T-cell (primary cell): ENCODE measurements at places on chromosomes 7 and 10.

DNA sequence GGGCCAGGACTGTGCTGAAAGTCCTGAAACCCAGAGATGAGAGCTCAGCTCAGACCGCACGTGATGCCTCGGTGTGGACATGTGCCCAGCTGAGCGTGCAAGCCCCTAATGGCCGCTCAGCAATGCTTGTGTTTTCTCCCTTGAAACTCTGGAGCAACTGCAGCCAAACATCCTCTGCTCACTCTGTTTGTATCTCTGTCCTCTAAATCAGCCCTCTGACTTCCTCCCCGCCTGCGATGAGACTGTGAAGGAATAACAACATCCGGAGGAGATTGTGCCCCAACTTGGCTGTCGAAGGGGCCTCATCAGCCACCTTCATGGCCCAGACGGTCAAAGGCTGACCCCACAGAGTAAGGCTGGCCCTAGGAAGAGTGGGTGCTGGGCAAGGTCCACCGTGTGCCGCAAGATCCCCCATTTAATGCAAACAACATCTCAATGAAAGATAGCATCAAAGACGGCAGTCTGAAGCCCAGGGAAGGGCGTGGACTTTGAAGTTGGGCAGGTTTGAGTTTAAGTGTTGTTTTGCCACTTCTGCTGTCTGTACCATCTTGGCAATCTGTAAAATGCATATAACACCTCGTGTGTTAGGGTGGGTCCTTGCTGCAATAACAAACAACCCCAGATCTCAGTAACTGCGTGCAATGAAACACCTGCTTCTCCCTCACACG, 39.9 kb downstream of the CALML3 start:
- DNase-seq: peak; percentile 56

DNA sequence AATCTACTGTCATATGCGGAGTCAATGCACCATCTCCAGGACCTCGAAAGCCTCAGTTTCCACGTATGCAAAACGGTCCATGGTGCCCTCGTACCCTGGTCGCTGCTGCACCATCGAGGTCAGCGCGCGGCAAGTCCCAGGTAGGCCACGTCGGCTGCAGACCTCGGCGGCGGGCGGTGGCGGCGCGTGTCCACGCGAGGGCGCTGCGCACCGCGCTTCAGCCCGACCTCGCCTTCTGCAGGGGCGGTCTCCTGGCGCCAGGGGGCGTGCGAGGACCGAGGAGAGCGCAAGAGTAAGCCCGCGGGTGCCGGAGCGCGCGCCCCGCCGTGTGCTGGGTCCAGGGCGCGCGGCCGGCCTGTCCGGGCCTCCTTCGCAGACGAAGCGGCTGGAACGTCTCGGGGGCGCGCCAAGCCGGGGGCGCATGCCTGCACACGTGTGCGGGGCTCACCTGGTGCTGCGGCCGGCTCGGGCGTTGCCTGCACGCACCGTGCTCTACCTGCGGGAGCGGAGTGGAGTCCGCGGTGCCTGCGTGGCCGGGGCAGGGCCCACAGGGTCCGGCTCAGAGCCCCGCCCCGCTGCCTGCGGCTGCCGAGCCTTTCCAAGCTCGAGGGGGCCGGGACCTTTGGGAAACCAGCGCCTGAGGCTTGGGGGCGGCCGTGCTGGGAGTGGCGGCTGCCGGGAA, 54.0 kb downstream of the GLRX3 start:
- peak; percentile 89 for DNase-seq

DNA sequence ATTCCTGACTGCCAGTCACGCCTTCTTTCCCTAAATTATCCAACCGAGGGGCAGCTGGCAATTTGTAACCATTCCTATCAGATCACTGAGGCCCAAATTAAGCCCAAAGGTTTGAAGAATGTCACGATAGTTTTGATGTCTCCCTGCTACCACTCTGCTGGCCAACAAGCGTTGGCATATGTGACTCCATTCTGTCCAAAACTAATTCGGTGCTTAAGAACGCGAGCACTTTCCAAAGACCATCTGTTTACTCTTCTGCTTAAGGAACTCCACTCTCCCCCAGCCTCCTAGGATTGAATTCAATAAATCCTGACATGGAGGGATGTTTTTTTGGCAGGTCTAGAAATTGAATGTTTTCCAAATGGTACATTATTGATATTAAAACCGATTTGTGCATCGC, 131.5 kb upstream of the CTBP2 start:
- DNase-seq: no peak

DNA sequence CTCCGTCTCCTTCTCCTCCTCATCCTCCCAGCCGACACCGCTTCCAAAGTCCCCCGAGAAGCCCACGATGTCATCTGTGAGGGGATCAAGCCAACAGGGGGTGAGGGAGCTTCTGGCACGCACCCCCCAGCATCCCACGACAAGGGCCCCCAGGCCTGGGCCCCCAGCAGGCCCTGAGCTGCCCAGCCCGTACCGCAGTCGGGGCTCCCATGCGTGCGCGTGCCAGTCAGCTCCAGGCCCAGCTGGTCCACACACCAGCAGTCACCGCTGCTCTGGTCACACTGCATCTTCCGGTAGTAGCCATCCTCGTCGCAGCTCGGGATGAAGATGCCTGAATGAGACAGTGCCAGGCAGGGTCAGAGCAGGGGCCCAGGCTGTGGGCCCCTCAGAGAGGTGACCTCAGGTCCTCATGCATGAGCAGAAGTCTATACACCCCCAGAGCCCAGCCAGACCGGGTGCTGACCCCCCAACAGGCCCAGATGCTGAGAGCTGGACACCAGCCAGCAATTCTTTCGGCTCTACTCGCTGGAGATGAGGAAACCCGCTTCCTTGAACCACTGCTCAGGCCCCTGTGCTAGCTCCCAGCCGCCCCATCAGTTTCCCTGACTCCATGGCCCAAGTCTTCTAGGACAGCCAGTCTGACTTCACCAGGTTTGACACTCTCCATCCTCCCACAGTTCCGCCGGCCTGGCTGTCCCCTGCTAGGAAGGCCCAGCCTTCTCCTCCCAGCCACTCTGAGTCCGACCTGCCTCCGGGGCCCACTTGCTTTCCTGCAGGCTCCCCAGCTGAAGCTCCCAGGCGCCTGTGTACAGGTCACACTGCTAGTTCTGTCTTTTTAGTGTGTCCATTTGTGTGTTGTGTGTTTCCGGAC, 25.3 kb downstream of the SPOCK2 start:
- DNase-seq: no peak

GRCh38 chr10:51459476-51459875, 239.9 kb downstream of the CSTF2T start:
- DNase-seq: no peak
